ENCODE measurements at places on chromosomes 7 and 10. TPM values are rescaled to one million over a fixed set of nuclear protein-coding genes. Genes with fewer than 3 reads are reported as not detected.

- DNase-seq = peak; percentile 54
Measured at GRCh38 chr7:102890292-102890970, 22.4 kb upstream of the LRRC17 start.

WNT16 gene
- total RNA-seq = not detected

MTG1 gene
- 18.2 TPM for total RNA-seq

GRCh38 chr10:83820033-83820432, 319.3 kb upstream of the GHITM start:
- DNase-seq = no peak

CNPY1 gene
- not detected for total RNA-seq

GRCh38 chr10:78765726-78766335, 302.9 kb upstream of the ZMIZ1 start:
- DNase-seq = no peak

- no peak for DNase-seq
Measured at GRCh38 chr10:86139066-86139657, 227.4 kb downstream of the GRID1 start.

DNA sequence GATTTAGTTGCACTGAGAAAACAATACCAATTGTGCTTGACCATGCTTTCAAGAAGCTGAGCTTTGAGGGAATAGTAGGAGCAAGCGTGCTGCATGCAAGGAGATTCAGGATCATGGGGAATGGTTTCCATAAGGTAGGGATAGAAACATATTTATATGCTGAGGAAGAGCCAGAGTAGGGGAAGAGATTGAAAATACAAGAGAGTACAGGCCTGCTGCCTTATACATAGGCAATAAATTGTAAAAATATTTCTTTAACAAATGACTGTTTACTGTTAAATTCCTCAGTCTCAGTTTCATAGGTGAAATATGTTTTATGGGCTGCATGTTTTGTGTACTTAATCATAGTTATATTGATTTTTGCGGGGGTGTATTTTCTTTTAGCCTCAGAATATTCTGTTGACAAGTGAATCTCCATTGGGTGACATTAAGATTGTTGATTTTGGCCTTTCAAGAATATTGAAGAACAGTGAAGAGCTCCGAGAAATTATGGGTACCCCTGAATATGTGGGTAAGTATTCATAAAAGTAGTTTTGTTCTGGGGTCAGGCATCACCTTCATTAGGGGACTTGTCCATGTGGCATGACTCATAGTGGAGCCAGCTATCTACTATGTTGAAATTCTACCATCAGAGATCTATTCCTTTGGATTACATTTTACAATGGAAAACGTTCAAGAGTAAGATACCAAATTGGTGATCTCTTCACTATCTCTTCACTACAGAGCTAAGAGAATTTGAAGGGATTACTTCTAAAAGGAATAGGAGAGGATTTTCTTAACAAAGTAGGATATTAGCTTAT, 36.5 kb downstream of the STK17A start:
- DNase-seq = no peak

- no peak for DNase-seq
Measured at GRCh38 chr7:13800694-13801448, 188.6 kb downstream of the ETV1 start.

FGFBP3 gene
- 3.0 TPM for total RNA-seq

GRCh38 chr10:21368022-21368582, 157.4 kb downstream of the SKIDA1 start:
- DNase-seq = no peak

- DNase-seq = no peak
Measured at GRCh38 chr7:144588559-144589051, 185.1 kb upstream of the NOBOX start.

- DNase-seq = no peak
Measured at GRCh38 chr10:74745449-74745848, 81.0 kb upstream of the KAT6B start.
